ENCODE measurements at places on chromosomes 3 and 15.

- no peak for DNase-seq
Observed at GRCh38 chr3:23406601-23407000, 203.5 kb downstream of the UBE2E2 start.

GRCh38 chr3:191331388-191331787 is 1.1 kb upstream of the UTS2B start:
- DNase-seq = no peak

DNA sequence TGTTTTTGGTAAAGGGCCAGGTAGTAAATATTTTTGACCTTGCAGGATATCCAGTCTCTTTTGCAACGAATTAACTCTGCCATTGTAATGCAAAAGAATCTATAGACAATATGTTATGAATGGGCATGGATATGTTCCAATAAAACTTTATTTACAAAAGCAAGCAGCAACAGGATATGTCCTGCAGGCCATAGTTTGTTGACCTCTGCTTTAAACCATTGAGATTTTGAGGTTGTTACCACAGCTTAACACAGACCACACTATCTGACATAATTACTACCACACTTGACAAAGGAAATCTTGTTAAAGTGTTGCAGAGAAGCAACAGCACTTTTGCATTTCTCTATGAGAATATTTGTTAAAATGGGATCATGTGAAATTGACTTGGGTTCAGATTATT is 349.3 kb downstream of the ERC2 start:
- DNase-seq = no peak

- no peak for DNase-seq
Observed at GRCh38 chr3:87035339-87035738, 44.4 kb upstream of the VGLL3 start.

- DNase-seq = no peak
Observed at GRCh38 chr3:48468329-48468731, 21.8 kb downstream of the ATRIP start.

DNA sequence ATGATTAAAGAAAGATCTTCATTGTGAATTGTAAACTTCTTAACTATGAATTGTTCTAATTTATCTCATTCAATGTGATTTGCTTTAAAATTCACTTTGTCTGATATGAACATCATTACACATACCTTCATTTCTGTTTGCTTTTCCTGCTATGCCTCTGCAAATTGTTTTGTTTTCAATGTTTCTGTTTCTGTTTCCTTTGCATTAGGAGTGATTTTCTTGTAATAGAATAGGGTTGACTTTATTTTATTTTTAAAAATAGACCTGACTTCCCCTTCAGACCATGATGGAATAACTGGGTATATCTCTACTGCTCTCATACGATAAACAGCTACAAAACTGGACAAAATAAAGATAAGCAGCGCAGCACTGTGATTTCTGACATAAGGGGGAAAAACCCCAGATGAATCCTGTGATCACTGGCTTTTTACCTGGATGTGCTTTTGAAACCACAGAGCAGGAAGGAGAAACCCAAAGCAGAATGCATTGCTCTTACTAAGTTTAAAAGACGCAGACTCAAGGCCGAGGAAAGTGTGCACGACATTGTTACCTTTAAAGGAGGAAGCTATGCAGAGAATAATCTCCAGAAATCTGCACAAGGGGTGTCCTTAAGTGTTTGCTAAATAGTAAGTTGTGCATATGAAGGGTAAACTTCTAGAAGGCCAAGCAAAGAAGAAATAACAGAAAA is 420.2 kb downstream of the TBC1D5 start:
- DNase-seq = peak; percentile 24

GRCh38 chr15:34892963-34893591 is 76.5 kb downstream of the AQR start:
- DNase-seq = no peak

GRCh38 chr15:68699881-68700454 is 120.7 kb downstream of the ANP32A start:
- DNase-seq = no peak

- no peak for DNase-seq
Observed at GRCh38 chr3:43289841-43290470, 3.6 kb downstream of the SNRK start.

GRCh38 chr3:117486719-117487716 is 777.4 kb downstream of the TUSC7 start:
- no peak for DNase-seq

DNA sequence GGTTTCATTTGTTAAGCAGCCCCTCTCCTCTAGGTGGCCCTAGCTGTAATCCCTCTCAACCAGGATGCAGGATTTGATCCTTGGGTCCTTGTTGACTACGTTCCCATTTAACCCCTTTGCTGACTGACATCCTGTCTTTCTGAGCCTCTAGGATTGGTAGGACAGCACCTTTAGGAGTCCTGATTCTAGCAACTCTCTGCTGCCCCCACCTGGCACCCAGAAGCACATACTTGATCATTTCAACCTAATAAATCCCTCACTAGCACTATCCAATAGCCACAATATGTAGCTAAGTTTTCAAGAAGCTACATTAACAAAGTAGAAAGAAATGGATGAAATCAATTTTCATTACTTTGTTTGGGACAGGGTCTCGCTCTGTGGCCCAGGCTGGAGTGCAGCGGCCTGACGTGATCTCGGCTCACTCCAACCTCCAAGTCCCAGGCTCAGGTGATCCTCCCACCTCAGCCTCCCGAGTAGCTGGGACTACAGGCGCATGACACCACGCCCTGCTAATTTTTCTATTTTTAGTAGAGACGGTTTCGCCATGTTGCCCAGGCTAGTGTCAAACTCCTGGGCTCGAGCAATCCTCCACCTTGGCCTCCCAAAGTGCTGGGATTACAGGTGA is 28.3 kb downstream of the RSL24D1 start:
- DNase-seq = peak; percentile 74

GRCh38 chr3:11611341-11611799 is 32.3 kb downstream of the VGLL4 start:
- DNase-seq = no peak

- DNase-seq = peak; percentile 80
Observed at GRCh38 chr15:73704869-73705645, 20.9 kb downstream of the CD276 start.

DNA sequence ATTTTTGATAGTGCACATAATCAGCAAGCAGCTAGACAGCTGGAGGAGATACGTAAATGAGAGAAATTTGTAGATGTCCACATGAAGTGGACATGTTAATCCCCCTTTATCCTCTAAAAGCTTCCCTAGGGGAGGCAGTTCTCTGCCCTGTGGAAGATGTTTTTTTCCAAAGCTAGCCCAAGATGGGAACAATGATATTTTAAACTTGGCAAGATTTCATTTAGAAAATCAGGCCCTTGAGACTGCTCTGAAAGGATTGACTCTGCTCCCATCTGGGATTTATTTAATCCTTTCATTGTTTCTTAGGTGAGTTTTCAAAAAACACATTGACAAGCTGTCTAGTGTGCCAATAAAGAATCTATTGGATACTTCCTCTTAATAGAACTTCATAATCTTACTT is 92.0 kb downstream of the SYNPR start:
- DNase-seq = no peak

DNA sequence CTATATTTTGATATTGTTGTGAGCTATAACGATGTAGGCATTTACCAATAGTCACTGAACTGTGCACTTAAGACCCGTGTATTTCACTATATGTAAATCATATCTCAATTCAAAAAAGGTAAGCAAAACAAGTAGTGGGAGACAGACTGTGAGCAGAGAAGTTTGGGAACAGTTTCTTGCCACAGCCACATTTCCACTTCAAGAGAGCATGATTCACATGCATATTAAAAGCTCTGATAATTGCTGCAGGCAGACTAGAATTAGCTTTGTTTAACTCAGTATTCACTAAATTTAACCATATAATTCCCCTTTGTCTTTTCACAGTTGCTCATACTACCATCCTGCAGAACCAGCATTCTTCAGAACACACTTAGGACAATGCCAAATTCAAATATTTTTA is 168.4 kb upstream of the ZNF385D start:
- DNase-seq = no peak

DNA sequence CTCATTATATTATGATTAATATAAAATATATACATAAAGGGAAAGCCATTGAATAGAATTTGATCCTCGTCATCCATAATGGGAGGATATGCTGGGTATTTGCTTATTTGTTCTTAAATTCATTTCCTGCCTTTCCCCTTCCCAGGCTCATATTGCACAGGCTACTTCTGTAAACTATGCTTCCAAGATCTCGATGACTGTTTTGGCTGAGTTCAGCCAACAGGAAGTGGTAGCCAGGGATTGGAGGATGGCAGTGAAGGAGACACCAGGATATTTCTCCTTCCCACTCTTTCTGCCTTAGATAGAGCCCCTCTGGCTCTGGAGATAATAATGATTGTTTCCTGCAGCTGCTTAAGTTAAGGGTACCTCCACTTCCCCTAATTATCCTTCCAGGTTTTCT is 44.3 kb upstream of the DYNC1LI1 start:
- no peak for DNase-seq

GRCh38 chr15:85810075-85810474 is 15.3 kb upstream of the KLHL25 start:
- no peak for DNase-seq

DNA sequence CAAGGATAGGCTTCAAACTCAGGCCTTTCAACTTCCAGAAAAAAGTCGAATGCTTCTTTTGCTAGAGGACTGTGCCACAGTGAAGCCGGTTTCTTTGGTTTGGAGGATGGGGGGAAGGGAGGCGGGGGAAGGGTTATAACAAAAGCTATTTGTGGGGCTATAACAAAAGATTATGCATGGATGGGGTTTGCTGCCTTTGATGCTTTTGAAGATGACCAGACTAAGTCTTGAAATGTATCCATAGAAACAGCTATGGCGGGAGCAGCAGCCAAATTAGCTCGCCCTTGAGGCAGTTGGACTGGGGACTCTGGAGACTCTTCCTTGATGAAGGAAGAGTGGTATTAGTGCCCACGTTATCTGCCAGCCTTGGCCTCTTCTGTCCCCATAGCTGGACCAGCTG is 47.5 kb downstream of the SRGAP3 start:
- DNase-seq = no peak

DNA sequence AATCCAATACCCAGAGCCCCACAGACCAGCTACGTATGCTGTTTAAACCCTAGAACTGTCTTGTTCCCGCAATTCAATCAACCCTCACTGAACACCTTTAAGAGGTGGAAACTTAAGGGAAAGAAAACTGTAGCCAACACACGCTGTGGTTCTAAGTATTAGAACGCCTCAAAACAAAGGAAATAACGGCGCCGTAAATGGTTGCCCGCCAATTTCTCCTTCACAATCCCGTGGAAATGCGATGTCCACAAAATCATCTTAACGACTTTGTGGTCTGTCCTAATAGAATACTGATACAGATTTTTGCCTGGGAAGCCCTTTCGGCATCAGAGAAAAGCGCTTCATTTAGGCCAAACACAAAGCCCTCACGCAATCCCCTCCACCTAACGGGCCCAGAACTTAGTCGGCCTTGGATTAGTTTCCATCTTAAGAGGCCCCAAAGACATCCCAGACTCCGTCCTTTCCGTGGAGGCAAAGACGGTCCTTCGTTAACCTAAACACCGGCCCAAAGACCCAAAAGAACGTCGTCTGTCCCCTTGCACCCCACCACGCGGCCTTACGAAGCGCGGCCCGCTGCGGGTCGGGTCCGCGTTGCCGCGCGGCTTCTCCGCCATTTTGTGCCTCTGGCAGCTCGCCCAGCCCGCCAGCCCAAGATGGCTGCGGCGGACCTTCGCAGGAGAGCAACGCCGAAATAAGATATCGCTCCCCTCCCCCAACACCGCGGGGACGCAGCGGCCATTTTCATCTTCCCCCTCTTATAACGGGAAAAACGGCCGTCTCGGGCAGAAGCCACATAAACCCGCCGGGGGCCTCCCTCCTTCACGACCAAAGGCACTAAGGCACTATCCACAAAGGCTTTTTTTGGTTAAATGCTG is 763 bp downstream of the TRA2B start:
- peak; percentile 92 for DNase-seq

- DNase-seq = no peak
Observed at GRCh38 chr3:168248383-168249204, 152.9 kb upstream of the GOLIM4 start.

DNA sequence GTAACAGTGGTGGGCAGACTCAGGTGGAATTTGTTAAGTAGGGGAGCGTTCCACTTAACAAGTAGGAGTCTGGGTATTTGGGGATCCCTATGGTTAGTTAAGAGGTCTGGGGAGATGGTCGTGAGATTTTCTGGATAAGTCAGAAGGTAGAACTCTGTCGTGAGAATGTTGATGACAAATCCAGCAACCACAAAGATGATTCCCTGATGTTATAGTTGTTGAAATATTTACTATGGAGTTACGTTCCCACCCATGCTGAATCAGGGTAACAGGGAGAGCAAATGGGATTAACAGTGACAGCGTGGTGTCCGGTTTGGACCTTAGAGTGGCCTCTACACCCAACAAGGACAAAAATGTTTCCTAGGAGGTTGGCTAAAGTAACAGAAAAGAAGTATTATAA is 110.8 kb downstream of the MFSD1 start:
- no peak for DNase-seq

DNA sequence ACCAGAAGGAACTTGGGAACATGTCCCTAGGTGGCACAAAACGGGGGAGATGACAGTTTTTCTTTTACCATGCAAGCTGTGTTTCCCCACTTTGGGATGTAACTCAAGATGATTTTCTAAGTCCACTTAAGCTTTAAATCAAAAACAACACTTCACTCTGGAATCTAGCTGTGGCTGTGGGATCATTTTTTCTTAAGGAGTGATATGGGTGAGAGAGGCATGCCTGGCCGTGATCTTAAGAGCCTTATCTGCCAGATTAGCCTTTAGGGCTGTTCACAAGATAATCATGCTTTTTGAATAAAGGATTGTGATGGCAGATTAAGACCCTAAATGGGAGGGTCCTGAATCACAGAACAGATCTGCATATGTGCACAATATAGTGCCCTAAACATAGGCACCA is 384.8 kb upstream of the SEMA6D start:
- no peak for DNase-seq

DNA sequence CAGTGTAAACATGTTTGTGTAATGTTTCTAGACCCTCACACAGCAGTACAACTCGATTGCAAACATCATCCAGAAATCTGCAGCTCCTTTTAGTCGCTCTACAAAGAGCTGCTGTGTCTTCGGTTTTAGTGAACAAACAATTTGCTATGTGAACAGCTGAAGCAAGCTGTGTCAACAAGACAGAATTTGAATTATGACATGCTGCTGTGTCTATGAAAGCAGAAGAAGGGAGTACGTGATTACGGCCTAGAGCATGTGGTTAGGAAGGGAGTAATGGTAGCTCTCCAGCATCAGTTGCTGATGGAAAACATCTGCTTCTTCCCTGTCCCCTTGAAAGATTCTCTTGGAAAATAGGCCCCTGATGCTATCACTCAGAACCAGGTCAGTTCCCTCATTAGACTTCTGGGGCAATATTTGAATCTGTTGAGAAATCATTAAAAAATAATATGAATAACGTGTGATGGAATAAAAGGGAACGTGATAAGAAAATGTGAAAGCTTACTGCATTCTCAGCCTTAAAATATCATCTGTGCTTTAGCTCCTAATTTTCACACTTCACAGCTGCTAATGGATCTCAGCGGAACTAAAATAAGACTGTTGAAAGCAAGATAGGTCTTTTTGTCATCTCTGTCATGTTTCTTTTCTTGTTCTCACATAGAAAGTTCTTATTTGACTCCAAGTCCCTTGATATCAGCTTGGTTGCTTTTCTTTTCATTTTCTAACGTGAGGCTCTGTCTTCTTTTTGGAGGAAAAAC is 891.5 kb downstream of the ROBO2 start:
- no peak for DNase-seq

GRCh38 chr15:39558421-39558820 is 22.5 kb upstream of the THBS1 start:
- DNase-seq = no peak

All from activated naive CD4-positive, alpha-beta T cell treated with anti-CD3 and anti-CD28 coated beads, Interleukin-2, amount 10 ng/mL, durations not matched to agents 7 days and 5 days (primary cell).